ENCODE measurements at places on chromosomes 6 and 20.

DNA sequence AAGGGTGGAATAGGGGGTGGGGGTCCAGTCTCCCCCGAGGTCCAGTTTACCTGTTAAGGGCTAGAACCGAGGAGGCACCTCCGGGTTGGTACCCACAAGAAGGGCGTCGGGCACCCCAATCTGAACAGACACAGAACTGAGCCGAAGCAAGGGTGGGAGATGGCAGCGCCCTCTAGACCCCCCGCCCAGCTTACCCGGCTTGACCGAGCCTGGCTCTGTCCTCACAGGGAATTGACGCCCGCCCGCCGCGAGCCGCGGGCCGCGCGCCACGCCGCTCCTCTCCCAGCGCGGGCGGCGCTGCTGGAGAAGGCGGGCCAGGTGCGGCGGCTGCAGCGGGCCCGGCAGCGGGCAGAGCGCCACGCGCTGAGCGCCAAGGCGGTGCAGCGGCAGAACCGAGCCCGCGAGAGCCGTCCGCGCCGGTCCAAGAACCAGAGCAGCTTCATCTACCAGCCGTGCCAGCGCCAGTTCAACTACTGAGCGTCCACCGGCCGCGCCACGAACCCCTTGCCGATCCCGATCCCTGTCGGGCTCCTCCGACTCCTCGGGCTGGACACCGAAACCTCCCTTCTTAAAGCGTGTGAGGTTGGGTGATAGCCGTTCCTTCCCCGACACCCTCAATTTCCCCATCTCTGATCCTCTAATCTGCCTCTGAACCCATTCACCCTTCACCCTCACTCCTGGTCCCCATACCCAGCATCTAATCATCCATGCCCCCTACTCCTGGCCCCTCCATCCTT, 5.9 kb downstream of the TP53INP2 start:
- peak; percentile 26 for DNase-seq

GRCh38 chr6:99560668-99561067, 7.8 kb downstream of the CCNC start:
- no peak for DNase-seq

GRCh38 chr6:52230685-52231084, 13.6 kb downstream of the IL17F start:
- no peak for DNase-seq

- DNase-seq, result no peak
Measured at GRCh38 chr6:33886673-33887144, 82.9 kb upstream of the MLN start.

DNA sequence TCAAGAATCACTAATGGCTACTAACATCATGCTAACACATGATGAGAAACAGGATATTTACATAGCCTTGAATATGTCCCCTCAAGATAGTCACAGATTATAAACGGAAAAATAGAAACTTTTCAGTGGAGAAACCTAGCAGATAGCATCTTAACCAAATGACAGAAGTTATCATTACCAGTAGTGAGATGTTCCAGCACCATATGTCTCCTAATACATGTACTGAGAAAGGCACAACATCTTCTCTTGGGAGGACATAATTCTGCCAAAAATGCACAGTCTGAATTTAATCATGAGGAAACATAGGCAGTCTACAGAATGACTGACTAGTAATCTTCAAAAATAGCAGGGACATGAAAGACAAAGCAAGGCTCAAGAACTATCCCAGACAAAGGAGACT, 19.9 kb upstream of the PRIM2 start:
- no peak for DNase-seq

DNA sequence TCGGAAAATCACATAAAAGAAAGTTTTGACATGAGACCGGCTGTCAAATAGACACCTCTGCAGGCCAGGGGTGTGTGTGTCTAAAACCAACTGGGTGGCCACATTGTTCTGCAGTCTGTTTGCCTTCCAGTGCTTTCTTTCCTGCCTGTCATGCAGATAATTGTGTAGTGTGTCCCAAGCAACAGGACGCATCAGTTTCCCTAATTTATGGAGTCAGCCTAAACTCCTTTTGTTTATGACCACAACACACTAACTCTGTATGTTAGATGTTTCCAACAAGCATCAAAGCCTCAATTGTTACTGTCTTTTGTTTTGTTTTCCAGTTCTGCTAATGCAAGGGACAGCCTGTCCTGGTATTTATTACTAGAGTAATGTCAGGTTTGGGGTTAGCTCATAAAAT, 205.7 kb downstream of the ATXN1 start:
- DNase-seq, result no peak

GRCh38 chr6:128725271-128726233, 157.4 kb upstream of the LAMA2 start:
- no peak for DNase-seq

- DNase-seq, result no peak
Measured at GRCh38 chr6:93139408-93140081, 279.8 kb downstream of the EPHA7 start.

DNA sequence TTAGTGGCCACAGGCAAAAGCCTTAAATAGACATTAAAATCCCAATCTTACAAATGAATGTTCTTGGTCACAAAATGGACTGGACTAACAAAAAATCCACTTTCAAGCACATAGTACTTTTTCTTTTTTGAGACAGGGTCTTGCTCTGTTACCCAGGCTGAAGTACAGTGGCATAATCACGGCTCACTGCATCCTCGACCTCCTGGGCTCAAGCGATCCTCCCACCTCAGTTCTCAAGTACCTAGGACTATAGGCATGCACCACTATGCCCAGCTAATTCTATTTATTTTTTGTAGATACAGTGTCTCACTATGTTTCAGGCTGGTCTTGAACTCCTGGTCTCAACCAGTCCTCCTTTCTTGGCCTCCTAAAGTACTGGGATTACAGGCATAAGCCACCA, 59.4 kb downstream of the MAP3K5 start:
- no peak for DNase-seq

DNA sequence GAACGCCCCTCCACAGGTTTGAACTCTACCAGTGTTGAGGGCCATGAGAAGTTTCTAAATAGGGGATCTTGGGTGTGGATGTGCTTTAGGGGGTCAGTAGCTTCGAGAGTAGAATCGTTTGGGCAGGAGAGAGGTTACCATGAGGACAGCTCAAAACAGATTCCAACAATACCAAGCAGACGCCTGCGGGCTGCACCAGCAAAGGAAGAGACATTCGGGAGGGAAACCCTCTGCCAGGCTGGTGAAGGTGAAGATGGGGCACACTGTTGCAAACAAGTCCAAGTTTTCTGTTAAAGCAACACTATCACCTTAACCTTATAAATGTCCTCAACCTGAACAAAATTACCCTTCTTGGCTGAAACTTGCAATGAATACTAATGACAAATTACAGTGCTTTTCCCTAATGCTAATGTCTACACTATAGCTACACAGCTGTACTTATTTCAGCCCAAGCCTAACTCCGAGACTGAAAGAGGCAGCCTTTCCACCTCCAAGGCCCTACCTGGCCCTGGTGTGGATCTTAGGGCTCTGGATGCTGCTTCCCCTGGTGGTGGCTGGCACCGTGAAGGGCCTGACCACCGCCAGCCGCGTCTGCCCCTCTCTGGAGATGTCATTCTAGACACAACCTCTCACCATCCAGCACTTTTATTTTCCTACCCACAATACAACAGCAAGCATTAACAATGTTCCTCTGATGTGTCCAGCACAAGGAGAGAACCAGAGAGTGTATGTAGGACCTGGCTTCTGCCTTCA, 80.1 kb downstream of the DLL1 start:
- DNase-seq, result no peak

- no peak for DNase-seq
Measured at GRCh38 chr20:51368461-51369211, 173.9 kb downstream of the NFATC2 start.

DNA sequence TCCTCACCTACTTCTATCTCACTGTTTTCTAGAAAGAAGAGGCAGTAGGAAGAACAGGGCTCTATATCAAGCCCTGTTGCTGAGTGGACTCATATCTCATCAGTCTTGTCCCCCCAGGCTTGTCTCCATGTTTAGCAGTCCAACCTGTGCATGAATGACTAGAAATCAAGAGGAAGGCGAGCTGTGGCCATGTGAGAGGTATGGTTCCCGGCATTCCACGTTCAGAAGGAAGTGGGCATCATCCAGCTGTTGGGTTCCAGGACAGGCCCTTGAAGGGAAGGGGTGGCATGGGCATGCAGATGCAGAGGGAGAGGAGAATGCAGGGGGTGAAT, 176.6 kb downstream of the MRPL14 start:
- DNase-seq, result no peak

GRCh38 chr20:20065361-20065760, 13.0 kb downstream of the CFAP61 start:
- no peak for DNase-seq

- DNase-seq, result no peak
Measured at GRCh38 chr6:158868890-158869825, 50.0 kb upstream of the EZR start.

DNA sequence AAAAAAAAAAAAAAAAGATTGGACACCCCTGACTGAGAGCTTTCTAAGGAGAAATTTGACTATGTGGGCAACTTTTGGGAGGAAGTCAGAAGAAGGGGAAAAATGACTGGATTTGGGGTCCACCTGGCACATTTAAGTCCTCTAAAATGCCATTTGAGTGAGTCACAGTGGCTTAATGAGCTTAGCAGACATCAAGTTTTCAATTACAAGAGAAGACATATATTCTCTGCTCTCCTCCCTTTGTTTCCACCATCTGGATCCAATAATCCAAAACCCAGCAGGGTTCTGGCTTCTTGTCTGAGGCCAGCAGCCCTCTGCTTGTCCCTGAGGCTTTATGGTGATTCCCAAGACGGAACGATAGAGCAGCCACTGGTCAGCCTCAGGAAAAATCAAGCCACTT, 6.9 kb downstream of the PI3 start:
- DNase-seq, result no peak

DNA sequence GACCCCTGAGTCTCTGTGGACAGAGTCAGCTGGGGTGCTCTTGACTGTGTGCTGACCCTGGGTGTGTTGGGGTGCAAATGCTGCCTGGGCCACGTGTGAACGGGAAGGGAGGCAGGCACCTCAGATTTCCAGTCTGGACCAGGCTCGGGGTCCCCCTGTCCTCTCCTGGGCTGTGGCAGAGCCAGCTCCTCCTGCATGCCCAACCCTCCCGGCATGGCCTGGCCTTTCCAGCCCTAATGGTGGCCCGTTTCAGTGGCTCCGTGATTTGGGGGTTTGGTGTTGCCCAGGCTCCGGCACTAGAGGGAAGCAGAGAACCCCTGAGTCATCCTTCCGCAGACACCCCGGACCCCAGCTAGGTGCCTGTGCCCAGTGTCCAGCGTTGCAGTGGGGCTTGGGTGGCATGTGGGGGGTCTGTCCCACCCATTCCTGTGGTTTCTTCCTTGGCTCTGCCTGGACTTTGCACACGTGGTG, 9.1 kb downstream of the RBM38 start:
- DNase-seq, result no peak

DNA sequence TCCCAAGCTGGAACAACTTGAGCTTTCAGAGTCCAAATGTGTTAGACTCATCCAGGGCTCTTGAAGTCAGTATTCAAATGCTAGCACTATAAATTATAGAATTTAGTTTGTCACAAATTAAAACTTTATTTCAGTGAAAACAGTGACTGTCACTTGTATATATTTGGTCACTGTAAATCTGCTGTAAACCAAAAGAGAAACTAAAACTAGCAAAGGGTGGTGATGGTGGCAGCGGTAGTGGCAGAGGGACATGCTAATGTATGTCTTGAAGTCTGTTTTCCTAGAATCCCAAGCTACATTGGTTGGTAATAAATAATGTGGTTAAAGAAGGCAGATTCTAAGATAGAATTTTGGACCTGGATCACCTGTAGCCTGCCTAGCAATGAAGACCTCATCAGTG, 140.4 kb upstream of the CENPW start:
- no peak for DNase-seq

DNA sequence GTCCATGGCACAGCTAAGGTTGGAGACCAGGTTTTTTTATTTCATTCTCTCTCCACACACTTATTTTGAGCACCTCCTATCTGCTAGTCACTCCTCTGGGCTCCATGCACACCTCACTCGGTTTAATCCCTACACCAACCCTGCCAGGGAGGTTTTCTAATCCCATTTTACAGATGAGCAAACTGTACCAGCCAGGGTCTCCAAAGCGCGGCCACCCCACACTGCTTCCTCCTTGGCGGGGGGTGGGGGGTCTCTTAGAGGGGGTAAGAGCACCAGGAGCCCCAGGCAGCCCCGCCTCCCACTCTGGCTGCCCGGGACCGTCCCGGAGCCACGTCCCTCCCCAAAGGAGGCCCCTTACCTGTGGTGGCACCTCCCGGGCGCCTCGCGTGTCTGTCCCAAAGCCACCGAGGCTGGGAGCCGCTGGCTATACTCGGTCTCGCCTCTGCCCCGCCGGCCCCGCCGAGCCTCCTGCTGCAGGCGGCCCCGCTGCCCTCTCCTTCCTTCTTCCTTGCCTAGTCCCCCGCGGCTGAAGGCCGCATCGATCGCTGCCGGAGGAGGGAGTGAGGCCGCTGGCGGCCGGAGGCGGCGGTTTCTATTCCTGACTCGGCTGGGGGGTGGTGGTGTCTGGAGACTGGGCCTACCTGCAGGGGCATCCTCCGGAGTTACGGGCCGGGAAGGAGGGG, at the start of gene KCNS1:
Gene KCNS1, minus strand, starts transcription at position 565 of the 683 bp plus-strand sequence. CDS start 1,891 bp downstream, outside the sequence.
- no peak for DNase-seq

GRCh38 chr20:37777012-37777950, 83.5 kb downstream of the CTNNBL1 start:
- DNase-seq, result no peak

DNA sequence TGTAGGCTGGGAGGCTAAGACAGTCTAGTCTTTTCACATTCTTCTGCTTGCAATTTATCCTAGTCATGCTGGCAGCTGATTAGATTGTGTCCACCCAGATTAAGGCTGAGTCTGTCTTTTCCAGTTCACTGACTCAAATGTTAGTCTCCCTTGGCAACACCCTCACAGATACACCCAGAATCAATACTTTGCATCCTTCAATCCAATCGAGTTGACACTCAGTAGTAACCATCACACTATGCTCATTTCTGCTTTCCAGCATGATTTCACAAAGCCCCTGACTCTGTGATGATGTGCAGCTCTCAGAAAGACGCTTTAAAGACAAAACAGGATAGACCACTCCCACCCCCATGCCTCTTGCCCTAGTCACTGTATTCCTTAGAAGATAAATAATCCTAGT, 693.0 kb downstream of the HTR1B start:
- DNase-seq, result no peak

DNA sequence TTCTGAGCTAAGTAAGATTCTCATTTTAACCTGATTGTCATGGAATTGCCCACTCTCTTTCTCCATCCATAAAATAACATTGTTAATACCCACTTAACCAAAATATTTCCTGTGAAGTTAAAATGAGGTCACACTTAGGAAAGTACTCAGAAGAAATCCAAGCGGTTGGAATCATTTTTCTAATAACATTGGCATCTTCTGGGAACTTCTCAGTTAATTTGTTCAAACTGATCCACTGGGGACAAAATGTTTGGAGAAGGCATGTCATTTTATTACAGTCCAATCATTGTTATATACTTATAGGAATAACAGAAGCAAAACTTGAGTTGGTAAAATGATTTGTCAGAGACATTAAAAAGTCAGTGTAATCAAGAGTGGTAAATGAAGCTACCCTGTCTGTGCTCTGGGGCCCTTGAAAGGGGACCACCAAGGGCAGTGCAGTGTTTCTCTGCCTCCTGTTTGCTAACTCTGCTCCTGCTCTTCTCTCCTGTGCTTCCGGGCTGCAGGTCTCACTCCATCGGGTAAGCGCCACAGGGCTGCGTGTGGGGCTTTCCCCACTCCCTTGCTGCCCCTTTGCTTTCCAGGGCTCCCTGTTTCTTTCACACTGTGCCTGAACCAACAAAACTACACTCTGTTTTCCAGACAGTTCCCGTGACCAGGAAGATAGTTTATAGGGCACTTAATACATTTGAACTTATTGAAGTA, 50.1 kb downstream of the HDDC2 start:
- DNase-seq, result no peak

GRCh38 chr6:7572213-7572943, 17.6 kb upstream of the SNRNP48 start:
- no peak for DNase-seq

- DNase-seq, result no peak
Measured at GRCh38 chr6:24072038-24072746, 53.8 kb upstream of the NRSN1 start.
